ENCODE measurements at places on chromosomes 7 and 10. TPM values are rescaled to one million over a fixed set of nuclear protein-coding genes. Genes with fewer than 3 reads are reported as not detected.

GRCh38 chr10:7359356-7359755 is 51.5 kb downstream of the SFMBT2 start:
- no peak for DNase-seq

- no peak for DNase-seq
Measured at GRCh38 chr10:88066876-88067275, 203.5 kb downstream of the PTEN start.

The DYDC2 gene
- under 0.01 TPM for total RNA-seq

DNA sequence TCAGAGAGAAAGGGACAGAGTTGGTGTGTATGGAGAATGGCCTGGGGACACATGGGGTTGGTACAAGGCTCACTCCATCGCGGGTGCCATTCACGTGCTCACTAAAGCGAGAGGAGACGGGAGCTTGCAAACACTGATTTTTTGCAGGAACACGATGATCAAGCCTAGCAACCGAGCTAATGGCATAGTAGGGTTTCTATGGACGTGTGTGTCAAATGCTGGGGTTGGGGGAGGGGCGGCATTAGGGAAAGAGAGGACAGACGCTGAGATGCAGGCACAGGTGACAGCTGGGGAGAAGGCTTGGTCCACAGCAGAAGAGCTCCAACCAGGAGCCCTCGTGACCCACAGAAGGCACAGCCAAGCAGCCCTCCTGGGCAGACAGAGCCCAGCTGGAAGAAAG is 33.9 kb downstream of the RCC1L start:
- DNase-seq: no peak

DNA sequence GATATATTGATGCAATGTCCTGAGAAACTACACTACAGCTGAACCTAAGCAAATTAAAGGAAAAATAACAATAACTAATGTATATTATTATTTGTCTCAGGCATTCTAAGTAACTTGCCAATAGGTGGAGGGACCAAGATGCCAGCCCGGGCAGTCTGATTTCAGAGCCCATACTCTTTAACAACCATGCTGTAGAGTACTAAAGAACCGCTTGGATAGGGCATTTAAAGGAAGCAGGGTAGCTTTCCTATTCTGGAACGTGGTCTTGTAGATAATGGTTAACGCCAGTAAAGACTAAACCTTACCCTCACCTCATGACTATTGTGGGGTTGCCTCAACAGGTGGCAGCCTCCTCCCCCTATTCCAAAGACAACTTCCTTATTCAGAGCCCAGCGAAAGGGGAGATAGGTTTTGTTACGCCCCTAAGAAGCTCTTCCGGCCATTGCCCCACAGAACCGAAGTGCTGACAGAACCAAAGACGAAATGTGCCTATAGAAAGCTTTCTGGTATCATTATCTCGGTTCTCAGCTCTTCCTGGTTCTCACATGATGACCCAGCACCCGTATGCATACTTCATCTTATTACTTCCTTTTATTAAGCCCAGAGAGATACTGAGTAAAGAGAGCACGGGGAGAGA is 707 bp upstream of the C1GALT1 start:
- no peak for DNase-seq

- DNase-seq: no peak
Measured at GRCh38 chr7:78020874-78021249, 222.3 kb downstream of the PHTF2 start.

GRCh38 chr7:139125657-139126056 is 16.1 kb upstream of the ZC3HAV1 start:
- DNase-seq: no peak

- no peak for DNase-seq
Measured at GRCh38 chr7:154931906-154932305, 71.0 kb downstream of the PAXIP1 start.

The CEP55 gene
- 35.0 TPM for total RNA-seq

The NUTM2E gene
- under 0.01 TPM for total RNA-seq

DNA sequence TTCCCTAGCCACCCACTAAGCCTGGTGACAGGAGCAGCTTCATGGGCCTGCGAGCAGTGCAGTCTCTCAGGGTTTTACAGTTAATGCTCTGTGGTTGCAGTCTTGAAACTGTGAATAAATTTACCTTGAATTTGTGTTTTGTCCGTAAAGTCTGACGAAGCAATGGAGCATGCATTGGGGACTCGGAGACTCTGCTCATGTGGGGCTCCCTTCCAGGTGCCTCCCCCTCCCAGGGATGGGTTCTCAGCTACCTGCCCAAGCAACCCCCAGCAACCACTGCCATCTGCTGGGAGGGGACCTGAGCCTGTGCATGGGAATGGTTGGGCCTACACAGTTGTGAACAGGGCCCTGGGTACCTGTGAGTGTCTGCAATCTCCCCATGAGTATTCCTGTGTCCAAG is 36.3 kb upstream of the IKZF1 start:
- no peak for DNase-seq

DNA sequence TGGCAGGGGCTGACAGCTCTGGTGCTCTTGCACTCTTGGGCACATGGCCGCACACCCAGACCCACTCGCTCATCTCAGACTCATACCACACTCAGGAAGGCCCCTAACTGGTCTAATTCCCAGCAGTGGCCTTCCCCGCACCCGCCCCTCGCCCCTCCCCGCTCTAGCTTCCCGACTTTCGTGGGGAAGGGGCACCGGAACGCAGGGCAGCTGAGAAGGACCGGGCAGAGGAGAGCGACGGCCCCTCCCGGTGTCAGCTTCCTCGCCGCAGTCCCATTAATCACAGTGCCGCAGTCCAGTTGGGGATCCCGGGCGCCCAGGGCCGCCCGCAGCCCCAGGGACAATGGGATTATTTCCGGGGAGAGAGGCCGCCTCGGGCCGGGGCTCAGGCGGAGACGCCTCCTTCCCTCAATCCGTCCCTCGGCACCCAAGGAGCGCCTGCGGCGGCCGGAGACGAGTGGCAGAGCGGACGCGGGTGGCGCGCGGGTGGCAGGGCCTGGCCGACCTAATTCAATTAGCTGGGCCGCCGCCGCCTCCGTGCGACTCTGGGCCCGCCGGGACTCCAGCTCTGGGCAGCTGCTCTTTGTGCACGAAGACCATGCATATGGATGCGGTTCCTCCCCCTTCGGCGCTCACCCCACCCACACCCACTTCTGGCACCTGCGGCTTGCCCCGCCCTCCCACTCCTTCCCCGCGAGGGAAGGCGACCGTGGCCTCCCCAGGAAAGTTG is 7.8 kb upstream of the TLX1 start:
- no peak for DNase-seq

The UNCX gene
- not detected for total RNA-seq

- DNase-seq: no peak
Measured at GRCh38 chr10:106900016-106900652, 264.4 kb downstream of the SORCS1 start.

DNA sequence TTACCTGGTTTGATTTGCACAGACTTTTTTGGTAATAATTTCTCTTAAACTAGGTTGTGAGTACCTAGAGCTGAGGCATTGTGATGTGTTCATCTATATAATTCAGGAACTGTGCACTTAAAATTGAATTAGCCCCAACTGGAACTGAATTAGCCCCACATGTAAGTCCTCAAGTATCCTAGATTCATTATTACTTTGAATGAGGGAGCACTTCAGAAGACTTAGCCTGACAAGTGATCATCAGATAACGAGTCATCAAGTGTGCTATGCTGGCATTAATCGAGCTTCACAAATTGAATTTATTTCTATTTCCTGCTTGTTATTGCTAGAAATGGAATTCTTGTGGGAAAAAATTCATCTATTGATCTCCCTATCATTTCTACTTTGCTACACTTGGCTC is 323.4 kb upstream of the SEMA3D start:
- DNase-seq: no peak

- no peak for DNase-seq
Measured at GRCh38 chr7:69204943-69205342, 393.3 kb upstream of the AUTS2 start.

DNA sequence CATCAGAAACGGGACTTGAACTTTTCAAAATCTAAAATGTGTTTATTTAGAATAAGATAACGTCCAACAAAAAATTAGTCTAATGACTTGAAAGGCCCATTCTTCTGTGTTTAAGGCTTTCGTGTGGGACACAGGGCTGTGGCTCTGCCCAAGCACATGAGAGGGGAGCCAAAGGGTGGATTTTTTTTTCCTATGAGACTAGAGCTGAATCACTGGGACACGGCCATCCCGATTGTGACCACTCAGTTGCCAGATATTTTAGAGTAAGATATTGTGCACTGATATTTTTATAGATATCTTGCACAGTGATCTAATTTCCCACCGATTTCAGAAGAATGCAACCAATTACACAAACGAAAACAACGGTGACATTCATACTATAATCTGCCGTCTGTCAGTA is 99.9 kb downstream of the ANK3 start:
- DNase-seq: no peak

DNA sequence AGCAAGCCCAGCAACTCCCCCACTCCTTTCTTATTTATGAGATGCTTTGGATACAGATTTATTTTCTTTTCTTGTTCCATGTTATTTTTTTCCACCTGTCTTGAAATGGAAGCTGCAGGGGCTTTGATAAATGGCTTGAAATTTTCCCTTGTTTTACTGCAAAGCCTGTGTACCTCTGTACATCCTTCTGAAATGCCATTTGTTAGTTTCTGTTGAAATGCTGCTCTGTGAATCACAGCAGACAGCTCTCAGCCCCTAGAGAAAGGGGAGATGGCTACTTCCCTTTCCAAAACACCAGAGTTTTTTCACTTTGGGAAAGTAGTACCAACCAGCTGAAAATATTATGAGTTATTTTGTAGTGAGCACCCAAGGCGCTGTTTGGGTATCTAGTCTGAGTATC is 304.2 kb downstream of the ELMO1 start:
- no peak for DNase-seq

GRCh38 chr7:96558530-96558929 is 151.1 kb downstream of the SEM1 start:
- DNase-seq: peak; percentile 18

GRCh38 chr10:78900715-78901430 is 167.9 kb upstream of the ZMIZ1 start:
- DNase-seq: no peak

GRCh38 chr7:50415844-50416364 is 34.2 kb downstream of the FIGNL1 start:
- no peak for DNase-seq

GRCh38 chr7:38673795-38674194 is 42.6 kb upstream of the AMPH start:
- DNase-seq: peak; percentile 80

DNA sequence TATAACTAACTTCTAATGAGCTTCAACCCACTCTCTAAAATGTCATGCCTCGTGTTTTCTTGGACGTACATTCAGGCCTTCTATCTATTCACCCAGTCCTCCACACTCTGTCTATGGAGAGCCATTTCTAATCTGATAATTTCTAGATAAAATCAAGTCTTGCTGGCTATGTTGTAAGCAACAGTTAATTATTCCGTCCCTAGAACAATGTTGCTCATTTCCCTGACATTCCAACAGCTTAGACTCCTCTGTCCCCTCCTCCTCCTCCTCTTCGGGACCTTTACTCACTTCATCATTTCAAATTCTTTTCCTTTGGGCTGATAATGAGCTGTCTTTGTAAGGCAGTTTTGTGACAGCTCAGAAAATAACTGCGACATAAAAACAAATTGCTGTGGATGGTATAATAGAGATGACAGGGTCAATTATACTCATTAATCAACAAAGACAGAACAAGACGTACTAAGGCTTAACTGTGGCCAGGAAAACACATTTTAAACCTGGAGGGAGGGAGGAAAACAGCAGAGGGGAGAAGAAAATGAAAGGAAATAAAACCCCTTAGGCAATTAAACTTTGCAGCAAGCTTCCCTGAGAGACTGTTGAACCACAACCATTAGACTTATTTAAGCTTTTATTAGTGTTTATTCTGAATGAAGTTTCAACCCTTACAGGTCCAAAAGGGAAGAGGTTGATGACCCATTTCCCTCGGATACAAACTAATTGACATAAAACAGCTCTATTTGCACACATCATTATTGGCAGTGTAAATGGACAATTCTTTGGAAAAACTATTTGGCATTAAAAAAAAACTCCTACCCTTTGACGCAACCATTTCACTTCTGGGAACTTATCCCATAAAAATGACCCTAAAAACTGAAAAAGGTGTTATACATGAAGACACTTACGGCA is 179.1 kb downstream of the SFMBT2 start:
- DNase-seq: peak; percentile 35

GRCh38 chr10:52110576-52110975 is 203.5 kb upstream of the DKK1 start:
- no peak for DNase-seq

The ENTPD1 gene
- total RNA-seq: 0.86 TPM

GRCh38 chr7:67393903-67394302 is 397.3 kb downstream of the TYW1 start:
- DNase-seq: no peak

DNA sequence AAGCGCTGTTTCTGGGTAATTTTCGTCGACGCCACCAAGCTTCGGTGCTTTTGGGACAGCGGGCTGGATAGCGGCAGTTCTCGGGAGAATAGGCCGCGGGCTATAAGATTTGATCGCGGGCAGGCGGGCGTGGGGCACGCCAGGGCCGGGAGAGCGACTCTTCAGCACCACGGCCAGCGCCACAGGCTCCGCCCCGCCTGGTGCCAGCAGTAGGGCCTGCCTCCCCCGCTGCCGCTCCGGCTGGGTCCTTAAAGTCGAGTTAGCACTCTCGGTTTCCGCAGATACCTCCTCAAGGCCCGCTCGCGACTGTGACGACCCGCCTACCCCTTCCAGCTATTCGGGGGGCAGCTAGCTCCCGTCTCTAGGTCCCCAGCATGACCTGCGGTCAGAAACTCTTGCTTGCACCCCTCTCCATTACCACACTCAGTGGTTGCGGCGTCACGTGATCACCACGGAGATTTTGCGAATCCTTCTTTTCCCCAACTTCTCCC is 9.4 kb downstream of the NXPH1 start:
- DNase-seq: peak; percentile 6

DNA sequence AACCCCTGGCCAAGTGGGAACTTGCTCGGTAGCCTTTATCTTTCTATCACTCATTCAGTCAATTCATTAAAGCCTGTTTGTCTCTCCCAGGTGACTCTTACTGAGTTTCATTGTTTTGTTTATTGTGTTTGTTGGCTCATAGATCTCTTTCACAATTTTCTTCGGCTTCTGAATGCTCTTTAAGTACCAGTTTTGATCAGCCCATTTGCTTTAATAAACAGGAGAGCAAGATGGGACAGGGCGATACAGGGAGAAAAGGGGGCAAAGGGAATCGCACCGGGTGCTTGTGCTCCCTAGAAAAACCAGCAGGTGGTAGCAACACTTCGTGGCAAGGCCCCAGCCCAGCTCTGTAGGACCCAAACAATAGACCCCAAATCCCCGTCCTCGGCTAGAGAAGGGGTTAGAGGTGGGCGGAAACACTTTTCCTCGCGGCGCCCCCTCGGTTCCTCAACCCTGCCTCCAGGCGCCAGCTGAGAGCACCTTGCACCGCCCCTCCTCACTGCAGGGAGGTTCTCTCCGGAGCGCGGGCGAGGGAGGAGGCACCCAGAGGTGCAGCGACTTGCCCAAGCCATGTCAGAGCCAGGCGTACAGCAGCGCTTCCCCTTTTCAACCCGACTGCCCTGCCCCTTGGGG is 1.0 kb upstream of the EPHB6 start:
- peak; percentile 60 for DNase-seq

The GRID2IP gene
- not detected for total RNA-seq

All from fibroblast of villous mesenchyme (primary cell).